NCI-H187 treated with DMSO at 0.1 percent for 48 hours (cell line): ENCODE measurements at places on chromosomes 1 and 21.

DNA sequence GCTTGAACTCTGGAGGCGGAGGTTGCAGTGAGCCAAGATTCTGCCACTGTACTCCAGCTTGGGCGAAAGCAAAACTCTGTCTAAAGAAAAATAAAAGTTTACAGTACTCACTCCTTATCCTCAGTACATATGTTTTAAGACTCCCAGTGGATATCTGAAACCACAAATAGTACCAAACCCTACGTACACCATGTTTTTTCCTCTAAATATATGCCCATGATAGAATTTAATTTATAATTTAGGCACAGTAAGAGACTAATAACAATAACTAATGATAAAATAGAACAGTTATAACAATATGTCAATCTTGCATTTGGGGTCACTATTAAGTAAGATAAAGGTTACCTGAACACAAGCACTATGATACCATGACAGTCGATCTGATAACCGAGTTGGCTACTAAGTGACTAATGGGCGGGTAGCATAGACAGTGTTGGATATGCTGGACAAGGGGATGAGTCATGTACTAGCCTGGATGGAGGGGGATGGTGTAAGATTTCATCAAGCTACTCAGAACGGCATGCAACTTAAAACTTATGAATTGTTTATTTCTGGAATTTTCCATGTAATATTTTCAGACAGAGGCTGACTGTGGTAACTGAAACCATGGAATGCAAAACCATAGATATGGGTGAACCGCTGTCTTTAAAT is 43.7 kb downstream of the ST7L start:
- no peak for DNase-seq

GRCh38 chr1:17350083-17350482 is 21.9 kb upstream of the PADI6 start:
- DNase-seq, result no peak

GRCh38 chr1:48889082-48889481 is 112.4 kb upstream of the BEND5 start:
- DNase-seq, result no peak

GRCh38 chr1:78281580-78281979 is 209.2 kb upstream of the PTGFR start:
- DNase-seq, result no peak

DNA sequence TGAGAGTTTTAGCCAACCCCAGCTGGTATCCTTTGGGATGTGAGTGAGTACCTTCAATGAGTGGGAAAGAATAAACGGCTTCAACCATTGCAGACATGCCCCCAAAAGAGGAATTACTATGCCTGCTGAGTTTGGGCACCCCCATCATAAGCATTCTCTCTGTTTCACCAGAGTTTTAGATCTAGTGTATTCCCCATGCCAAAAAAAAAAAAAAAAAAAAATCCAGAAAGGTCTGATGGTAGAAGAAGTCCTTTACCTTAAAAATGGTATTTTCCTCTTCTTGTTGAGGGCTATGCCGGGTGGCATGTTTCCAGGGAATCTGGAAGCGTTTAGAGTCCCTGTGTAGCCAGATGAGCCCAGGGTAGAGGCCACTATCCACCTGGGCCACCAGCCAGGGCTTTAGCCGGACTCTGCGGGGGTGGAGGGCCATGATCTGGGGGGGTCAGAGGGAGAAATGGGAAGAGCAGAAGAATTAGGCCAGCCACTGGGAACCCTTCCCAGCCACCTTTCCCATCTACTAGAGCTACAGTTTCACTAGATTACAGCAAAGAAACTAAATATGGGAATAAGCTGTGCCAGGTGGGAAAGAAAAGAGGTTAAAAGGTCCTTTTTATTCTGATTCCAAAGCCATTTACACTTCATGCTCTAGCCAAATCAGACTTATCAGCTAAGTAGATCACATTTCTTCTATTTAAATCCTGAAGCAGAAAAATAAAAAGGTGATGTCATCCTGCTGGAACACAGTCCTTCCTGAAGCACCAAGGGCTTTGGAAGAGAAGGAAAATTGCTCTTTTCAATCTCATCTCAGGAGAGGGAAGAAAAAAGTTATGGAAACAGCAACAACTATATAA is 4.7 kb downstream of the IRF6 start:
- no peak for DNase-seq

- DNase-seq, result no peak
These were observed 56.2 kb upstream of the RASAL2 start for GRCh38 chr1:178037510-178038253.

- DNase-seq, result no peak
These were observed 65.2 kb downstream of the BCAR3 start for GRCh38 chr1:93616221-93616995.

DNA sequence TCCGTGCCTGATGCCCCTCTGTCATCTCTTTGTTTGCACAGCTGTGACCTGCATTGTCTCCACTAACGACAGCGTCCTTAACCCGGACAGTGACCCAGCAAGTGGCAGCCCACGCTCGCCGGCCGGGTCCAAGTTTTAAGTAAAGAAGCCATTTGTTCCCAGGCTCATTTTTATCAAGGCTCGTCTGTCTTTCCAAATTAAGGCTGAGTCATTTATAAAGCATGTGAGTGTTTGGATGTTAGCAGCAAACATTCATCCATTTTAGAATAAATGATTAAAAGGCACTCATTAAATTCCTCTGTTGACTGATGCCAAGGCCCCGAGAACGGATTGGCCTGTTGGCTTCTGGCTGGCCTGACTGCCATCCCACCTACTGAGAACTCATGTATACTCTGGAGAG is 514.5 kb downstream of the NPHP4 start:
- DNase-seq, result no peak

GRCh38 chr1:54489627-54490250 is 58.3 kb upstream of the ACOT11 start:
- no peak for DNase-seq

DNA sequence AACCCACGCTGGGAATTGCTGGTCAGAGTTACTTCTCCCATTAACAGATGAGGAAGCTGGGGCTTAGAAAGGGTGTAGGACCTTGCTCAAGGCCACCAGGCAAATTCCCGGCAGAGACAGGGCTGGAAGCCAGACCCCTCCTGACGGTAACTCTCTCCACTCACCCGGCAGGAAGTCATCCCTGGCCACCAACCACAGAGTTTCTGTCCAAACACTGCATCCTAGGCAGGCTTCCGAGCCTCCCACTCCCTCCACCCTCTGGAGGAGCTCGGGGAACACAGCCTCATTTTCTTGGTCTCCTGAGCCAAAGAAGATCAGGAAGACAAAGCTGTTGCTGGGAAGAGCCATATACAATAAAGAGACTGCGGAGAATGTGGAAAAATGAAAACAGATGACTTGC is 25.0 kb upstream of the ZNF436 start:
- no peak for DNase-seq

GRCh38 chr1:234118911-234119310 is 214.4 kb downstream of the SLC35F3 start:
- no peak for DNase-seq

- DNase-seq, result no peak
These were observed 139.9 kb downstream of the DSCAM start for GRCh38 chr21:40706806-40707655.

DNA sequence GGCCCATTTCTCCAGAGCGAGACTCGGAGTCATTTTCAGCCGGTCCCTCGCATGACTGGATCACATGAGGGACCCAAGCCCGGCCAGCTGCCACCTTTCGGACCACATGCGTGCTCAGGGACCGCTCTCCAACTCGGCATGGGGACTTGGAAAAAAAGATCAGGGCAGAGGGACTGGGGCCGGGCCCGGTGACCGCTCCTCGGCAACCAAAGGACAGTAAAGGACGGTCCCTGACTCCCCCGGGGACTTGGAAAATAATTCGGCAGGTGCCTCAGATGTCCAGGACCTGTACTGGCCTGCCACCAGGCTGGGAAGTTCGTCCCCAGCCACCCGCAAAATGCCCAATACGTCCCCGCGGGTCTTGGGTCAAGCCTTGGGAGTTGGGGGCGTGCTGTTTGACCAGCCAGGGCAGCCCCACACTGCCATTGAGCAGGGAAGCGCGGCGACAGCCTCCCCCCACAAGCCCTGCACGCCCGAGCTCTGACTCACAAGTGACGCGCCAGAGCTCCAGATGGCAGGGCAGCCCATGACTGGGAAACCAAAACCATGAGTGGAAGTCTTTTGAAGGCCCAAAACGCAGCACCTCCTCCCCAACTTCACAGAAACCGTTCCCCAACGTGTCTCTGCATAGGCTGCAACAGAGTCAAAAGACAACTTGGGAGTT is 134.5 kb downstream of the LIPI start:
- no peak for DNase-seq

- no peak for DNase-seq
These were observed 525.0 kb downstream of the PTPRU start for GRCh38 chr1:29761159-29761928.

GRCh38 chr1:8639148-8639547 is 178.3 kb downstream of the RERE start:
- DNase-seq, result no peak

GRCh38 chr1:199422206-199422605 is 605.3 kb upstream of the NR5A2 start:
- DNase-seq, result no peak

- no peak for DNase-seq
These were observed 71.0 kb downstream of the POU2F1 start for GRCh38 chr1:167291539-167292185.

GRCh38 chr1:12406211-12407021 is 176.6 kb downstream of the VPS13D start:
- DNase-seq, result no peak

- DNase-seq, result no peak
These were observed 194.0 kb downstream of the TOMM20 start for GRCh38 chr1:234934611-234935033.

DNA sequence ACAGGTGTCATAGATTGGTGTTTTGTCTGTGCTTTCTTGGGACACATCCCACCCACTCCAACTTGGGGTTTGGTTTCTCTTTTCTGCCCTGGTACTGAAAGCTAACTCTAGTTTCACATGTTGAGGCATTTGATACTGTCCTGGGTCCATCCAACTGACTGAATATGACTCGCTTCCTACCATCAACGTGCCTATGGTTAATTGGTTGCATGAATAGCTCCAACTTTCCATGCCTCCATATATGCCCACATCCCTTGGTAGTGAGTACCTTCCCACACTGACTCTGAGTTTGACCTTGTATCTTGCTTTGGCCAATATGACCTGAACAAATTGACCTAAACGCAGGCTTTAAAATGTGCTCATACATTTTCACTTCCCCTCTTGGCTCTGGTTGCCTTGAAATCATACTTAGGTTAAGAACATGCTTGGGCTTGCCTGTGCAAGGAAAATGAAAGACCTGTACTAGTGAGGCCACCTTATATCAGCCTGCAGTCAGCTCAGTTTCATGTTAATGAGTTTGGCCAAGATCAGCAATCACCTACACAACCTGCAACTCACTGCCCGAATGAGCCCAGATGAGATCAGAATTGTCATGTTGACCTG is 81.0 kb upstream of the KCNK2 start:
- no peak for DNase-seq

DNA sequence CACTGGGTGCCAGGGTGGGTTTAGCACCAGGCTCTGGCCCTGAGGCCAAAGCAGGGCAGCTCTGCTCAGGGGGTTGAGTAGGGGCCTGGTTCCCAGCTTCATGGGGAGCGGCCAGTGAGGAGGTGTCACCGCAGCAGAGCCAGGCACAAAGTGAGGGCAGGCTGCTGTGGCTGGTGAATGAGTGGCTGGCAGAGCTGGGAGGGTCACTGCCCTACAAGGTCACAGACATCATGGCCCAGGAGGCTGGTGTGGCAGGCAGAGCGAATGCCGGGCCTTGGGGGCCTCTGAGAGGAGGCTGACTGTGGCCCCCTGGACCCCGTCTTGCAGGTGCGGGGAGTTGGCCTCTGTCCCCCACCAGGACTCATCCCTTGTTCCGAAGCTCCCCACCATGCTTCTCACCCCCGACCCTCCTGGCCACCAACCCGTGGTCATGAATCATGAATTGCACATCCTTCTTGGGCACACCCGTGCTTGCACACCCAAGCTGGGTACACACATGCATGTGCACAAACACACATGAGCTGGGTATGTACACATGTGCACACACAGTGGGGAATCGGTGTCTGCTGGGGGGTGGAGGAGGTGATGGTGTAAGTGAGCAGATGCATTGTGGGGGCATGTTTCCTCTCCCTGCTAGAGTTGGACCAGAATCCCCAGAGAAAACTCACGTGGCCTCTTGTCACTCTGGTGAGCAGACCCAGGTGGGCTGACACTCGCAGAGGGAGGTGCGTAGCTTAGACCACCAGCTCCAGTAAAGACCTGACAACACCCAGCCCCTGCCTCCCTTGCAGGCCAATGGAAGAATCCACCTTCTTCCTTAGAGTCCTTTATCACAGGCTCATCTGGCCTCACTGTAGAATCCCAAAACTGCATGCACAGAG is 4.8 kb upstream of the GNB1 start:
- no peak for DNase-seq

DNA sequence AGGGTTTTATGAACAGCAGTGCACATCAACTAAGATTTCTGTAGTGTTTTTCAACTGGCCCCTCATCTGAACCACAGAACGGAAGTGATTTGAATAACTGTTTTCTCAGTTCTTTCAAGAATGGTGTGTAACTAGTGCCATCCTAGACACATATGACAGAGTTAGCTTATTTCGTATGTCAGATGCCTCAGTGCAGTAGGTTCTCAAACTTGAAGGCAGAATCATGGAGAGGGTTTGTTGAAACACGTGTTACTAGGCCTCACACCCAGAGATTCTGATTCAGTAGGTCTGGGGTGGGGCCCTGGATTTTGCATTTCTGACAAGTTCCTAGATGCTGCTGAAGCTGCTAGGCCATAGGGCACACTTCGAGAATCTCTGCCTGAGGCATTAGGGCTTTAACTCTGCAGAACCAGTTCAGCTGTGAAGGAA is 49.0 kb downstream of the SCCPDH start:
- DNase-seq, result no peak

GRCh38 chr1:106173101-106173500 is 883.4 kb upstream of the PRMT6 start:
- no peak for DNase-seq

DNA sequence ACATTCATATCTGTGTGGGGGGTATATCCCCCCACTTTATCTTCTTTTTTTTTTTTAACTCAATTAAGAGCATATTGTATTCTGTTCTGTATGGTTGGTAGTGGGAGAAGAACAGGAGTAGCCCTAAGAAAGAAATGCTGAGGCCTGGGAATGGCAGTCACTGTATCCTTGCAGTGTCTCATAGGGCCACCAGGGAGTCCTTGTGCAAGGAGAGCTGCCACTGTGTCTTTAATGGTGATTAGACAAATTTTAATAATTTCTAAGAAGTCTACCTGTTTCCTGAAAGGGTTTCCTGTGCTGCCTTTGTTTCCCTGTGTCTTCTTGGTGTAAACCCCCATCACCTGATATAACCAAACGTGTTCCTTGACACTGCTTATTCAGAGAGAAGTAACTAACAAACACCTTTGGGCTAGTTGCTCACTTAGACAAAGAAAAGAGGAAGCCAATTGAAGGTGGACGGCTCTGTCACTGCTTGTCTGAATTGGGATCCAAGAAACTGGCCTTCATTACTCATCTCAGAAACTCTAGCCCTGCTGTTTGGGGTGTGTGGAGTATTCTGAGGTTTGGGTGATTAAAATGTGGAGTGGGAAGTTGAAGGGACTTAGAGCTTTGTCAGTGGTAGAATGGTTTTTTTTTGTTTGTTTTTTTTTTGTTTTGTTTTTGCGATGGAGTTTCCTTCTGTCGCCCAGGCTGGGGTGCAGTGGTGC is 15.2 kb downstream of the GIPC2 start:
- DNase-seq, result no peak

- DNase-seq, result no peak
These were observed 6.5 kb downstream of the RHEX start for GRCh38 chr1:206059355-206059915.

GRCh38 chr21:36188937-36189336 is 32.3 kb downstream of the DOP1B start:
- DNase-seq, result no peak
